Activated naive CD4-positive, alpha-beta T cell (primary cell): ENCODE measurements at places on chromosomes 1 and 21.

DNA sequence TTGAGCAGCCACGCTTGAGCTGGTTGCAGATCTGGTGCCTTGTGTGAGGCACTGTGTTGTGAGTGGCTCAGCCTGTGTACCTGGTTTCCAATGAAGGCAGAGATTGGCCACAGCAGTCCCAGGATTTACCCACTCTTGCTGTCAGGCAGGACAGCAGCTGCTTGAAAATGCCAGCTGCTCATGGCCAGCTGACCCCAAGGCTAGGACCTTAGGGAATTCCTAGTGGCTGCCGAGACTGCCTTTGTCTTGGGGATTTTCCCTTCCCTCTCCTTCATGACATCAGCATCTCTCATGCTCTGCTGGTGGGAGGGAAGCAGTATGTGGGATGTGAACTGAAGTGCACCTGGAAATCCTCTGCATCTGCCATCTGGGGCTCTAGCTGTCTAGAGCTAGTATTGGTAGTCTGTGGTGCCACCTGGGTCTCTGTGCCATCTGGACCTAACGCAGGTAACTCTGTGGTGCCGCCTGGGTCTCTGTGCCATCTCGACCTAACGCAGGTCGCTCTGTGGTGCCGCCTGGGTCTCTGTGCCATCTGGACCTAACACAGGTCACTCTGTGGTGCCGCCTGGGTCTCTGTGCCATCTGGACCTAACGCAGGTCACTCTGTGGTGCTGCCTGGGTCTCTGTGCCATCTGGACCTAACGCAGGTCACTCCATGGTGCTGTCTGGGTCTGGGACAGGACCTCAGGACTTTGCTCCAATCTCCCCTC lies 3.8 kb upstream of the LRRC47 start:
- no peak for DNase-seq

- DNase-seq = no peak
Measured at GRCh38 chr1:27405074-27405473, 12.7 kb downstream of the GPR3 start.

GRCh38 chr1:78156805-78157521 lies 111.2 kb downstream of the GIPC2 start:
- DNase-seq = no peak

DNA sequence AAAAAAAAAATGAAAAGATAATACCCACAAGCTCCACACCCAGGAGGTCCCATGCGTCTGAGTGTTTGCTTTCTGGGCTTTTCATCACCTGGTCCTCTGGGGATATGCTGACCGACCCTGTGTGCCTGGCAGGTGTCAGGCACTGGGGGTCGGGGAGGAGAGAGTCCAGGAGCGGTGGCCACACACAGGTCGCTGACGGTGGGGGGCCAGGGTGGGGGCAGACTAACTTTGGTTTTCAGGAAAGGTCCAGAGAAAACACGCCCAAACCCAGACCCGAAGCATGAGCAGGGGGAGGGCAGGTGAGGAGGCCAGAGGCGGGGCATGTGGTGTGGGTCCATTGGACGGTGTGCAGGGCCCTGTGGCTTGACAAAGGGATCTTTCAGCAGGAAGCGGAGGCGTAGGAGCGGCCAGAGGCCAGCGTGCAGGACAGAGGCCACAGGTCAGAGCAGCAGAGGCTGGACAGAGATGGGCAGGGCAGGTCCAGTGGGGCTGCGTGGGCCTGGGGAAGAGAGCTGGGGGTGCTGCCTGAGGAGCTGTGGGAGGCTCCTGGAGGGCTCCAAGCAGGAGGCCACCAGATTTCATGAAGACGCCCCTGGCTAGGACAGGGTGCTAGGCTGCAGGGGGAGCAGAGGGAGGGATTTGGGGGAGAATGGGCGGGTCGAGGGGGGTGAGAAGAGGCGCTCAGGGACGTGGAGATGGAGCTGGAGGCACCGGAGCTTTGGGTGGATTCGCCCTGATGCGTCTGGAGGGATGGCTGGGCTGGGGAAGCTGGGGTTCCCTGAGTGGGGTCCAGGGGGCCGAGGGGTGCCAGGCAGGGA lies 15.8 kb downstream of the RNF223 start:
- DNase-seq = no peak

DNA sequence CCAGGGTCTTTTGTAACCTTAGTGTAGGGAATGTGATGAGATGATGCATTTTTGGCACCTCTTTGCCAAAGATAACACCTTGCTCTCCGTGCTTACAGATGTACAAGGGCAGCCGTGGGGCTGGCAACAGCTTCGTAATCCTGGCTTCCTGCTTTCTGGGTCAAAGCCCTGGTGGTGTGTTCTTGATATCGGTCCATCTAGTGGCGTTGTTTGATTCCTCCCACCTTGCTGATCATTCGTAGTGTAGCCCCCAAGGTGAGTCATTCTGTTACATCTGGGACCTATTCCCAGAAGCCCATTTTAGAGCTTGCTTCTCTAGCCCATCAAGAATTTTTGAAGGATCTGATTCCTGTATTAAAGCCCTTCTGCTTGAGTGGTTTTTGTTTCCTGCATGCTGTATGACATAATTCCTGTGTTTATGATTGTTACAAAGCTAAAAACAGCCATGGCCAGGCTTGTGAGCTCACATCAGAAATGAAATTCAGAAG lies 7.0 kb upstream of the CCT8 start:
- DNase-seq = peak; percentile 4
